ENCODE measurements at places on chromosomes 2 and 18. TPM values are rescaled to one million over a fixed set of nuclear protein-coding genes. Genes with fewer than 3 reads are reported as not detected.

SULT1C4 gene
- 0.59 TPM for total RNA-seq

MZT2A gene
- total RNA-seq = 125 TPM

DNA sequence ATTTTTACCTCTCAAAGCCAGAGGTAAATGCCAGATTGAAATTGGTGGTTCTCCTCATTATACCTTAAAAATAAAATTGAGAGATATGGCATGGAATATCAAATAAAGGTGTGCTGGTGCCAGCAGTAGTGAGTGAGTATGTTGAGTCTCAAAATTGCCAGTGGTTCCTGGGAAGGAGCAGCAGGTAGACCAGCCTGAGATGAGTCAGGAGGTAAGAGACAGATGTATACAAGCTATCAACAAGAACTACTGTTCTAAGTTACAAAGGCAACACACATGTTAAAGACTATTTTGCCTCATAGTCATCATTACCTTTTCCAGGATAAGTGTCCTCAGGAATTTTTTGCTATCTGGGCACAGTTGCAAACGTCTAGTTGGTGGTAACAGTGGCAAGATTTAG, 1.3 kb upstream of the UPP2 start:
- no peak for DNase-seq

DNA sequence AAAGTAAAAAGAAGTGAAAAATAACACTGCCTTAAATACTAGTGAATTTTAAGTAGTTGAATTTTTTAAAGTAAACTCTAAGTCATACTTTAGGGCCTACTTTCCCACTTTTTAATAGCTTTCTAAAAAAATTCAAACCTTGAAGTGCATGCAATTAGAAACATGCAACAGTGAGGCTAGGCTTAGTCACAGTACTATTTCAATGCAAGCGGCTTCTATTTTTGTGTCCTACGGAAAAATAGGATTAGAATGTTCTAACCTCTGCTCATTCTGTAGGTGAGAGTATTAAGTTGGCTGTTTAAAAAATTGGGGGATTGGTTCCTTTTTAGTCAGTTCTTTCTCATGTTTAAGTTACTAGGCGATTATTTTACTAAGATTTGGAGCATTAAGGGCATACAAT, 39.1 kb upstream of the PSMD14 start:
- no peak for DNase-seq

DNA sequence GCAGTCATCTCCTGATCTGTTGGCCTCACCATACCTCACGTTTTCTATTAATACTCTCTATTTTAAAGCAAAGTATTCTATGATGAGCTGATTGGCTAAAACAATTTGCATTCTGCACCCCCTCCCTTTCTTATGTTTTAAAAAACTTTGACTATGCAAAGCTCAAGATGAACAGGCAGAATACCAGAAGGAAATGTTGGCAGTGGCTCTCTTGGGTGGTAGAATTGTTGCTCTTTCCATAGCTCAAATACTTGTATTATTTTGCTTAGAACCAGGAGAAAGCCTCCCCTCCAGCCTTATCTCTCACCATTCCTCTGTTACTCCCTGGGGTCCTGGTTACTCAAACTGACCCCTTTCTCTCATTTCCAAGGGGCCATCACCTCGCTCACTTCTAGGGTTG, 14.4 kb downstream of the GPR45 start:
- no peak for DNase-seq

DNA sequence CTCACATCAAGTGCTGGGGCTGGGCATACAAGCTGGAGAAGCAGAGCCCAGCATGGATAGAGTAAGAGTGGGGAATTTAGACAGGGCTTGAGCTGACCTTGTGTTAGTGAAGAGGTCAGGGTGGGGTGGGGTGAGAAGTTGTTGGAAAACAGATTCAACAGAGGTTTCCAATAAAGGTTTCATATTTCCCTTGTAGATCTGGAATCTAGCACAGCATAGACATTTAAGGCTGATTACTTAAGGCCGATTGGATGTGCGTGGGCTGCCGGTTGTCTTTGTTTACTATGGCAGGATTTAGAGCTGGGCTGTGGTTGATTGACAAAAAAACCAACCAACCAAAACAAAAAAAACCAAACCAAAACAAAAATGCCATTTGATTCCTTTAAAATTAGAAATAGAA, 114.9 kb upstream of the SEC11C start:
- no peak for DNase-seq

DNA sequence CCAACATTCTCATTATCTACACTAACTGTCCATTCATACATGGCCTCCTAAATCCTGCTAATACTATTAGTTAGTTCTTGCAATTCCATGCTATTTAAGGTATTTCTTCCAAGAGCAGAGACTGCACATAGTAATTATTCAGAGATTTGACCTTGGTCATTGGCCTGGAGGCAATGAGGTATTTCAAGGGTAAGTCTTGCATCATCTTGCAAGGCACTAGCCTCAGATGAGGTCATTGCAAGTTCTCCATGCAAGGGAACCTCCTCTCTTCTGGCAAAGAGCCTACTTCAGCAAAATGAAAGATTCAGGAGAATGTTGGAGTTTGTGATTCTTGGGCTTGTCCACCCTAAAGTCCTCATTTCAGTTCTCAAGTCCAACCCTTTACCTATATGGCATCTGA, 48.5 kb upstream of the IKZF2 start:
- no peak for DNase-seq

GRCh38 chr18:3016585-3017297, 3.8 kb upstream of the LPIN2 start:
- DNase-seq = no peak

Data from colonic mucosa (tissue), 4 donors.